Progenitor cell of endocrine pancreas (in vitro differentiated cells): ENCODE measurements at places on chromosomes 6 and 20. TPM values are rescaled to one million over a fixed set of nuclear protein-coding genes. Genes with fewer than 3 reads are reported as not detected.

NSFL1C gene
- total RNA-seq = 88.6 and 88.7 TPM in 2 replicates

SNAP25 gene
- 7.7 and 8.2 TPM in 2 replicates for total RNA-seq

LGSN gene
- total RNA-seq = 0.18 TPM in 1 of 2 replicates, not detected in the other

TFAP2B gene
- total RNA-seq = 0.74 and 1.8 TPM in 2 replicates

HLA-DOB gene
- not detected in 2 replicates for total RNA-seq

BHLHE23 gene
- total RNA-seq = not detected in 2 replicates

TNFRSF6B gene
- not detected in 2 replicates for total RNA-seq

DNA sequence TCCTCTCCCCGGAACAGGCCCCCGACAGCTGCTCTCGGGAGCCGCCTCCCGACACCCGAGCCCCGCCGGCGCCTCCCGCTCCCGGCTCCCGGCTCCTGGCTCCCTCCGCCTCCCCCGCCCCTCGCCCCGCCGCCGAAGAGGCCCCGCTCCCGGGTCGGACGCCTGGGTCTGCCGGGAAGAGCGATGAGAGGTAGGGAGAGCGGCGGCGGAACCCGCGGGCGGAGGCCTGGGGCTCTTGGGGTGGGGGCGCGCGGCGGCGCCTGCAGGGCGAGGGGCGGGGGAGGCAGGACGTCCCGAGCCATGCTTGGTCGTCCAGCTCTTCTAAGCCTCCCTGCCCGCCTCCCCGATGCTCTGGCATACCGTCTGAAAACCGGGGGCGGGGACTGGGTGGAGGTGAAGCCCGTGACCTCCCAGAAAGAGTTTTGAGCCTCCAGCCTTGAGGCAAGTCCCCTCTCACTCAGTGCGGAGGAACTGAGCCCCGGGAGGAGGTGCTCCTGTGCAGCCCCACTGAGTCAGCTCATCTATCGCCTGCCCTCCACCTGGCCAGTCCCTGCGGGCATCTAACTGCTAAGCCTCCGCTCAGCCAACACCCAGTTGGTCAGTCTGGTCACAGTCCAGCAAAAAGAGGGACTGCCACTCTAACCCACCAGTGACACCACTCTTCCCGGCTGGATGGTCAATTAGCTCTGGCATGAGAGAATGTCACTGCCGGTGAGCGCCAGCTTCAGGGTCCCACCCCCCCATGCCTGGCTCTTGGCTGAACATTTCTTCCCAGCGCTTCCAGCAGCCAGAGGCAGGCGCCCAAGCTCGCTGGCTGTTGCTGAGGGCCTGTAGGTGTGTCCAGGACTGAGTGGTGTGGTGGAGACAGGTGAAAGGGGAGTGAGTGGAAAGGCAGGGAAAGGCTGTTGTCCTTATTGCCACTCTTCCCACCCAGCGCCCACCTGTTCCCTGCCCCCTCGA lies 482 bp downstream of the DDR1 start:
- DNase-seq = no peak

DNA sequence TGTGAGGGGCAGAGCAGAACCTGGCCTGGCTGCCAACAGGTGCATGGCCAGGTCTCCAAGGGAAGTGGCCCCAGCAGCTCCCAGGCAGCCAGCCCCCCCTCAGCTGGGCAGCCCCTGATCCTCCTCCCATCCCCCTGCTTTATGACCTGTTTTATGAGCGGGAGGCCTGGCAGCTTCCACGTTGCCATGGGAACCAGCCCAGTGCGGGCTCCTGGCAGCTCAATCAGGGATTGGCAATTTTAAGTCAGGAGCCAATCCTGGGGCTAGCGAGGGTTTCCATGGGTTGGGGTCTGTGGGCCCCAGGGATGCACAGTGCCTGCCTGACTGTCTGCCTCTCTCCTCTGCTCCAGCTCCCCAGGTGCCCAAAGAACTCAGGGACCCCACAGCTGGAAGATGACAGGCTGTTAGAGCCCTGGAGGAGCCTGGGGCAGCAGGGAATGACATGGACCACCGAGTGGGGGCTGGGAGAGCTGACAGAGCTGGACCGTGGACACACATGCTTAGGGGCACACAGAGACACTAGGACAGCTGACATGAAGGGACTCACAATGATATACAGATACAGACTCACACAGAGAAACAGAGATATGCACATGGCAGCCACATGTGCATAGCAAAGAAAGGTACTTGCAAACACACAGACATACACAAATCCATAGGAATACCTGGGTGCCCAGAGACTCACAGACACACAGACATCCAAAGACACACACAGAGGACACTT lies 56.5 kb upstream of the SIRPA start:
- DNase-seq = no peak

DNA sequence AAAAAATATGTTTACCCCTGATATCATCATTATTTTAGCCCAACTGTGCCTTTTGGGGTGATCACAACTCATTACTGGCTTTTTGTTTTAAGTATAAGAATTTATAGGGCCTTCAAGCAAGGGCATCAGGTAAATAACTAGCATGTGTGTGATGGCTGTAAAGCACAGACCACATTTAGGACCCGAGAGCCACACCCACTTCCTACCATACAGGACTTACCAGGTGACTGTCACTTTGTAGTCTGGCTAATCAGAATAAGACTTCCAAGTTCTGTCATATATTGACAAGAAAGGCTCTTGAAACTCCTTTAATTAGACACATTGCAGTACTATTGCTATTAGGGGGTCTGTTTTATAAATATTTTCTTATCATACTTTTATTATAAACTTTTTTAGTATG lies 31.1 kb downstream of the TMEM242 start:
- DNase-seq = no peak

- no peak for DNase-seq
These were observed 615.7 kb upstream of the CITED2 start for GRCh38 chr6:139990026-139990686.

GRCh38 chr20:675453-676314 lies at the start of gene SCRT2:
Gene SCRT2, minus strand, starts transcription at chr20:675802. Its CDS starts 201 bp downstream, at chr20:675601.
- DNase-seq = peak; percentile 85

- no peak for DNase-seq
These were observed 3.6 kb downstream of the AVP start for GRCh38 chr20:3080939-3081388.

GRCh38 chr20:24729896-24730605 lies 219.0 kb upstream of the CST7 start:
- DNase-seq = no peak

DNA sequence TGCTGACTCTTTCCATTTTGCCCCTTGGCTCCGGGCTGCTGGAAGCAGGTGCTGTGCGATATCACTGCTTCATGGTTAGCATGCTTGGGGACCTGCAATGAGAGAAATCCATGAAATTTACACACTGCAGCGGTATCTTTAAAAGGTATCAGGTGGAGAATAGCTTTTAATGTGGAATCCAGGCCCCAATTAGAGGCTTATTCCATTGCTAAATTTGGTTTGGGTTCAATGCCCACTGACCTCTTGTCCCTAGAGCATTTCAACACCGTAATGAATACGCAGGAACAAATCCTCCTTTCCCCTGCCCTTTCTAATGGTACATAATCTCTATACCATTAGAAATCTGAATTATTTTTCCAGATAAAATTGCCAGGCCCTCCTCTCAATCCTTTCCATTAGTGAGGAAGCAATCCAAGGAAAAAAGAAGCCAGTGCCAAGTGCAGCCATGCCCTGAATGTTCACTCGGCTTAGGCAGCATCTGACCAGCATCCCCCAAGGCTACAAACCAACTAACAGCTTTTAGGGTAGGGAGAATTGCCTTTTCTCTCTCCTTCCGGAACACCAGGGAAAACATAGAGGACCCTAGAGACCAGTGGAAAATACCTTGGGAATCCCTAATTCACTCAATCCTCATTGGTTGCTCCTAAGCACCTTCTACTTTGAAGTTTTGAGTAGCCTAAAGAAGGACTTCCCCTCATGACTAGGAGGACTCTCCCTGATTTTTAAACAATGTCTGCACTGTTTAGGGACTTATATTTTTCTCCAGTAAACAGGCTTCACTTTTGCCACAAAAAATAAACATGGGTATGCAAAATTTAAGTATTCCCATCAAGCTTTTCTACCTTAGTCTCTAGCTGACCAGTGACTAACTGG lies 143.1 kb downstream of the QRSL1 start:
- no peak for DNase-seq

DNA sequence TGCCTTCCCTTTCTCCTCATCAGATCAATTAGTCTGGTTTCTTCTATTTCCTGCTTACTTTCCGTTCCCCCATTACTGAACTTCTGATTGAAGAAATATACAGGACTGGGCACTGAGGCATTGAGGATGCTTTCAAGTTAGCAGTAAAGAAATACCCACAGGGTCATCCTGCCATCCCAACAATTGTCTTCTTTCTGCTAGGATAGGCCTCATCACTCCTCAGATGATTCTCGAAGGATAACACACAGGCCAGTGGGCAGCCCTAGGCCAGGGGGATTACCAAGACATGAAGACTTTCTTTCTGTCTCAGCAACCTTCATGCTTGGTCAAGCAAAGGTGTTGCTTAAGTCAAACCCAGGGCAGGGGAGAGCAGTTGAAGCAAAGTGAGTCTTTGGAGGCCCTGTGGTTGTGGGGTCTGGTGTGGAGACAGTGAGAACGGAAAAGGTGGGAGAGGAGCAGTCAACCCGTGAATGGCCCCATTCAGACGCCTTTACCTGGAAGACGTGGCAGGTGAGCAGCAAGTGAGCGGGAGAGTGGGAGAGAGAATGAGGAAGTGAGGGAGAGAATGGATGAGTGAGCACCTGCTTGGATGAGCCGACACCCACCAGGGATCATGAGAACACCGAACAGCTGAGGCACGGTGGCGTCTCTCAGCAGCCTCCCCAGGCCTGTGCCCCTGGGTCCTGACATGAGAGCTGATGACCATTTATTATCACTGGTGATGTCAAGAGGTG lies 462.9 kb downstream of the PREX1 start:
- no peak for DNase-seq
